ENCODE measurements at places on chromosomes 13 and 19.

GRCh38 chr13:92838786-92839185 is 387.8 kb upstream of the GPC6 start:
- DNase-seq = no peak

DNA sequence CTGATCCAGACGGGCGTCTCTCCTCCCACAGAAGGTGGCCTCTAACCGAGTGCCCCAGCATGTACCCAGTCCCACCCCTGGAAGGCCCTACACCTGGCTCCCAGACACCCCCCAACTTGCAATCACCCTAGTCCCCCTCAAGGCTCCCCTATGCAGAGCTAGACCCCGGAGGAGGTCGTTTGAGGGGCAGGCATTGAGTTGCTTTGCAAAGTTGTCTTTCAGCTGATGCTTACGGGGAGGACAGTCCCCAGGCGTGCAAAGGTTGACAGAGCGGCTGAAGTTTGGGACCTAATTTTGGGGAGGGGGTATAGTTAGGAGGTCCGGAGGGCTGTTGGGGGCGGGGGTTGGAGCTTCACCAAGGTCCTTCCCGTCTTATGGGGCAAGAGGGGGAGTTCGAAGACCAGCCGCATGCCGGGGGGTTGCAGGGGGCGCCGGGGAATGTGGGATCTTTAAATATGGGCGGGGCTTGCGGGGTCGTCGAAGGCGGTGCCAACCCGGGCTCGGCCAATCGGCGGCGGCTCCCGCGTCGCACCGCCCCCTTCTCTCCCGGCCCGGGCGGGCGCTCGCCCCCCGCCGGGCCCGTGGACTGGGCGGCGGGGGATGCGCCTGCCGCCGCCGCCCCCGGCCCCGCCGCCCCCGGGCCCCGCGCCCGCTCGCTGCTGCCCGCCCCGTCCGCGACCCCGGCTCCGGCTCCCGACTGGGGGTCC is at the start of gene KCNN1:
TSS of gene KCNN1 (plus strand) at position 558 of the 707 bp plus-strand sequence. CDS start 6,782 bp downstream, outside the sequence.
- no peak for DNase-seq

DNA sequence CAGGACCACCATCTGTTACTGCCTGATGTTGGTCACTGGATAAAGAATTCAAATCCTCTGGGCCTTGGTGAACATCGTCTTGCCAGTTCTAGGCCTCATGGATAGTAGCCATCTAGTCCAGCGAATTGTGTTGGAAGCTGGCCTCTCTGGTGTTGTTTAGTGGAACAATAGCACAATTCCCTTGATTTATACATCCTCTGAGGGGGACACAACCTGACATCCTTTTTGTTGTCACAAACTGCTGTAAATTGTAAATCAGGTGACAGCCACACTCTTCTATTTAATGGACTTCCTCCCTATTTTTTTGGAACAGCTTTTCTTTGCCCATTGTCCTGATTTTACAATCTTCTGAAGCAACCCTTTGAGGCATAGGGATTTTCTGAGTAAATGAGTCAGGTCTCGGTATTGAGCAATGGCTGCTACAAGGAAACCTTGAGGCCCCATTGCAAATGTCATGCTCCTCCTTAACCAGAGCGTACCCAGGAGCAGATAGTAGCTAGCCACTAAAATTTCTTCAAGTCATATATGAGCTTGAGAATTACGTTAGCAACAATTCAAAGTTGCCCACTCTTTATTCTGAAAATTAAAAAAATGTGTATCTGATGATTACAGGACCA is 263.3 kb downstream of the COG6 start:
- DNase-seq = no peak

GRCh38 chr19:18419195-18419698 is at the start of gene SSBP4:
SSBP4 (plus strand) TSS chr19:18419398; CDS start chr19:18419649, 251 bp downstream.
- DNase-seq = peak; percentile 89

DNA sequence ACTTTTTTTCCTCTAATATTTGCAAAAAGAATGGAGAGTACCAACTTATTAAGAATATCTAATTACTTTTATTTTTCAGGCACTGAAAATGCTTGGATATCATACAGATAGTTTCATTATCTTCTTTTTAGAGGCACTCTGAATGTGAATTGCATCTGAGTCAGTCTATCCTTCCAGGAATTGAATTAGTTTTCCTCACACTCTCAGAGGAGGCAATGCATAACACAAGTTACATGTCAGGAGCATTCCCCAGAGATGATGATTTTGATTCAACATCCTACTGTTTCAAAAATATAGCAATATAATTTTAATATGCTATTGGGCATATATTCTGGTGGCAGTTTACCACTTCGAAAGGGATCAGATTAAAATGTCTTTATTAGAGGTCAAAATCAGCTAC is 1315.4 kb downstream of the PCDH9 start:
- DNase-seq = no peak

DNA sequence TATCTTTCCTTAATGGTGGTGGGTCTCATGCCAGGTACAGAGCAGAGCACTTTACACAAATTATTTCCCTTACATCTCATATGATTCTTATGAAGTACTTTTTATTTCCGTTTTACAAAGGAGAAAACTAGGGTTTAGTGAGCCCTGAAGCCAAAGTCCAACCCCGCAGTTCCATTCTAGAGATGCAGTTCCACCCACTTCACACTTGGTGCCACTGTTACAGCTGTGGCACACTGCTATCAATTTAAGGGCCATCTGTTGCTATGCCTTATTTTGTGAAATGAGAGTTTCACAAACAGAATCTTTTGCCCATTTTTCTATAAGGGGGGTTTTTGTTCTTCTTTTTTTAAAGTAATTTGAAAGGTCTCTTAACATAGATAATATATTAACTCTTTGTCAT is 12.9 kb downstream of the MIPEP start:
- no peak for DNase-seq

GRCh38 chr19:1649706-1650649 is 2.4 kb downstream of the TCF3 start:
- DNase-seq = no peak

DNA sequence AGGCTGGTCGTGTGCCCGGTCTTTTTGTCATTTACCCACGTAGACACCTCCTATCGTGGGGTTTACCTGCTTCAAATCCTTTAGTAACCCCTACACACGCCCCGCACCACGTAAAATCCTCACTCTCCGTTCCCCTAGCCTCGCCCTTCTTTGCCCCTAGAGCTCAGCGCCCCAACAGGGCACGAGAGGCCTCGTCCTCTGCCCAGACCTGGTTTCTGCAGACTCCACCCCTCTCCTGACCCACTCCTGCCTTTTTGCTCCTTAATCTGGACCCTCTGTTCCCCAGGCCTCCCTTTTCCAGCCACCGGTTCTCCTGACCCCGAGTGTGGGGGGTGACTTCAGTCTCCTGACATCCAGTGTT is 412 bp downstream of the ZNF528 start:
- DNase-seq = no peak

Data from left hindlimb (tissue), 1 donor.